ENCODE measurements at places on chromosomes 7 and 10. TPM values are rescaled to one million over a fixed set of nuclear protein-coding genes. Genes with fewer than 3 reads are reported as not detected.

GRCh38 chr10:5831446-5831782 lies 18.2 kb upstream of the GDI2 start:
- no peak for DNase-seq
- no peak overlapping the region for H3K4me3 ChIP-seq
- H3K36me3 ChIP-seq: no peaks in the 10 kb centered on the region
- H3K4me1 ChIP-seq: no peaks in the 10 kb centered on the region

DNA sequence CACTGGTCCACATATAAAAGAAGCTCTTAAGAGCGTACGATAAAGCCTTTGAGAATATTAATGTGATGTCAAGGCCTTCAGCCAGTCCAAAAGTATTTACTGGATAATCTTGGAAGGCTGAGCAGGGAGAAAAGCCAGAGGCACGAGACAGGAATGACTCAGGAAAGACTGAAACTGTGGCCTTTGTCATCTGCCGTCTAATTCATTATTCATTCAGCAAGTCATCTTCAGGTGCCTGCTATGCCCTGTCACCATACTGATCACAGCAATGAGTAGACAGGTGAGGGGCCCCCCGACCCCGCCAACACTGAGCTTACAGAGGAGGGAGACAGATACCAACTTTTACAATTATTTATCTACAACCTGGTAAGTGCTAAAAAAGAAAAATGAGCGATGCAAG lies 78.9 kb downstream of the VOPP1 start:
- peaks cover 14% of the 10 kb centered on the region for H3K36me3 ChIP-seq
- no peaks in the 10 kb centered on the region for H3K27me3 ChIP-seq
- H3K27ac ChIP-seq: no peak overlapping the region
- H3K4me1 ChIP-seq: peaks cover 19% of the 10 kb centered on the region
- no peak for DNase-seq
- no peak overlapping the region for H3K4me3 ChIP-seq

DNA sequence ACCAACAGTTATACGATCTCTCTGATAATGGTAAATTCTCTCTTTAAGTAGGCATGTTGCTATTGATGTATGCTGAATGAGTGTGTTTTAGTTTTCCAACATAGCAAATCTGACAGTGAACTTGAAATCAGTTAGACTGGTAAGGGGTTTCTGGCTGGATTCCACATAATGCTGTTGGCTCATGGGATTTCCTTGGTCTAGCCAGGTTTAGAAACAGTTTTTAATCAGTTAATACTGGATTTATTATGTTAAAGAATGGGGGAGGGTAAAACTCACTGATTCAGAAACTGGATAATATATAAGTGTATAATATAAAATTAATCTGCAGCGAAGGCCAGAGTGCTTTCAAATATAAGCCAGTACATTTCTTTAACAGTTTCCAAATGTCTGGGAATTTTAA lies 55.6 kb downstream of the PCDH15 start:
- H3K4me3 ChIP-seq: no peak overlapping the region
- no peaks in the 10 kb centered on the region for H3K36me3 ChIP-seq
- H3K4me1 ChIP-seq: no peaks in the 10 kb centered on the region
- DNase-seq: no peak
- no peak overlapping the region for H3K27ac ChIP-seq

- DNase-seq: no peak
- H3K4me1 ChIP-seq: no peaks in the 10 kb centered on the region
- H3K36me3 ChIP-seq: peaks cover 2% of the 10 kb centered on the region
- H3K27ac ChIP-seq: no peak overlapping the region
- H3K4me3 ChIP-seq: no peak overlapping the region
These were observed 176.2 kb downstream of the GALNT17 start for GRCh38 chr7:71308096-71308495.

Gene ATP6V0A4
- not detected for total RNA-seq

Gene CALY
- not detected for total RNA-seq
